Muscle of leg (tissue), 16 donors: ENCODE measurements at places on chromosomes 1 and 21. TPM values are rescaled to one million over a fixed set of nuclear protein-coding genes. Genes with fewer than 3 reads are reported as not detected.

Gene APCS
- not detected for total RNA-seq

DNA sequence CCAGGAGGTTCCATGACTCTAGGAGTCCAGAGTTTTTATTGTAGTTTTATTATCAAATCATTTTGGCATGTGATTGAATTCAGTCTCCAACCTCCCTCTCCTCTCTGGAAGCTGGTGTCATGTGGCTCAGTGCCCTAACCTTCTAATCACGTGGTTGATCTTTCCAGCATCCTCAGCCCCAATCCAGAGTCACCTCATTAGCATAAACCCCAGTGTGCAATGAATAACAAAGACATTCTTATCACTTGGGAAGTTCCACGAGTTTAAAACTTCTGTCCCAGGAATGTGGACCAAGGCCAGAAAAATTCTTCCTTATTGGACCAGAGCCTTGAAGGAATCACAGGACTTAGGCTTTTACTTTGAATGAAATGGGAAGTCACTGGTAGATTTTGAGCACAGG is 52.2 kb downstream of the KIRREL1 start:
- peak; percentile 59 for DNase-seq

- peak; percentile 70 for DNase-seq
Measured at GRCh38 chr21:31870472-31871193, 2.2 kb upstream of the HUNK start.

DNA sequence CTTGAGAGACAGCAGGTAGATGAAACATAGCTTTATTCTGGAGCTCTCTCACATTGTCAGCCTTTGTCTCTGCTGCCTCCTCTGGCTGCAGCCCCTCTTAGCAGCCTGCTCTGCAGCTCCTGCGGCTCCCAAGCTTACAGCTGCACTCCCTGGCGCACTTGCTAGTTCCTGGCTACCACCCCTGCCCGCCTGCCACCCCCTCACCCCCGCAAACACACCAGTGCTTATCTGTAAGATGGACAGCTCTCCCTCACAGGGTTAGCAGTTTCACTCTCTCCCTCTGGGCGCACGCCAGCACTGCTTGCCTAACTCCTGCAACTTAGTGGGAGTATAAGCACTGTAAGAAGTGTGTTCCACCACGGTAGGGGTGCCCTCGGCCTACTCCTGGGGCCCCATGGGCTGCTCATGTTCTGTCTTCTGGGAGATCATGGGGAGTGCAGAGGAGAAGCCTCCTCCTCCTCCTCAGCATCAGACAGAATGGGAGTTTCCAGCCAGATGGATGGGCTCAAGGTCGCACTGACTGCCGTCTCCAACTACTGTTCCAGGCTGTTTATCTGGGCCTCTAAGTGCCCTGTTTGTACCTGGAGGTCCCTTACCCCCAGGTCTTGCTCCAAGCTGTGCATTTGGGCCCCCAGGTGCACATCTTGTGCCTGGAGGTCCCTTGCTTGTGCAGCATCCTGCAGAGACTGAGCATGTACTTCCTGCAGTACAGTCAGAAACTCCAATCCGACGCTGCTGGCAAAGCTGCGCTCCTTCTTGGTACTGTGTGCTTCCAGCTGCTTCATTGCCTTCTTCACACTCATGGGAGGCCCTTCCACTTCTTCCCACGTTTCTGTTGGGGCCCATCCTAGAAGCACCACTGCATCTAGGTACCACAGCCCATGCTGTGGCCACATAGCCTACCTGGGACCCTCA is 1388.1 kb downstream of the AMY1C start:
- DNase-seq: peak; percentile 12

- DNase-seq: peak; percentile 39
Measured at GRCh38 chr1:116763787-116764465, 9.7 kb downstream of the CD2 start.

Gene OR2W3
- total RNA-seq: 0.27 TPM

Gene KRTAP13-2
- total RNA-seq: not detected

Gene NCAM2
- total RNA-seq: 4.5 TPM

- DNase-seq: no peak
Measured at GRCh38 chr1:153578936-153579335, 13.3 kb upstream of the S100A2 start.
